ENCODE measurements at places on chromosomes 2 and 18. TPM values are rescaled to one million over a fixed set of nuclear protein-coding genes. Genes with fewer than 3 reads are reported as not detected.

Gene GAREM1
- 0.13 TPM for total RNA-seq

Gene GAREM2
- total RNA-seq: 3.6 TPM

Gene ADD2
- total RNA-seq: 0.34 TPM

GRCh38 chr2:204042401-204042800 lies 105.8 kb downstream of the ICOS start:
- H3K4me1 ChIP-seq: peaks cover 10% of the 10 kb centered on the region
- no peak overlapping the region for H3K4me3 ChIP-seq
- no peak overlapping the region for H3K27ac ChIP-seq
- H3K36me3 ChIP-seq: peaks cover 4% of the 10 kb centered on the region
- DNase-seq: no peak

- peak overlapping the region; percentile 39 for H3K27ac ChIP-seq
- no peak for DNase-seq
- peaks cover 3% of the 10 kb centered on the region for H3K36me3 ChIP-seq
- H3K4me3 ChIP-seq: no peak overlapping the region
- H3K27me3 ChIP-seq: no peaks in the 10 kb centered on the region
Observed at GRCh38 chr2:160371251-160372009, 122.2 kb downstream of the RBMS1 start.

DNA sequence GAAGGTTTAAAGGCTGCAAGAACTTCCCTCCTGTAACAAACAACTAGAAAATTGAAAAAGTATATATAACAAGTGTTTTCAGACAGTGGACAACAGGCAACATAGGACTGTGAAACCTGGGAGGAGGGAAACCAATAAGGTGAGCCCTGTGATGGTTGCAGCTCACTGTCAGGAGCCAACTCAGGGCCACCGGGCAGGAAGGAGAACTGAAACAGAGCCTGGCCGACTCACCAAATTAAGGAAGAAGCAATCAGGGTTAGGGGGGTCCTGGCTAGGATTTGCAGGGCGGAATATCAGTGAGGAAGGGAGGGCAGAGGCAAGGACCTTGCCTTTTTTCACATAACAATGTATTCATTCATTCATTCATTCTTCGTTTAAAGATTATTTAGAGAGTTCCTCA lies 21.8 kb upstream of the CNRIP1 start:
- no peak overlapping the region for H3K27ac ChIP-seq
- DNase-seq: no peak
- H3K27me3 ChIP-seq: peaks cover 55% of the 10 kb centered on the region
- H3K4me3 ChIP-seq: no peak overlapping the region
- peaks cover 3% of the 10 kb centered on the region for H3K36me3 ChIP-seq

DNA sequence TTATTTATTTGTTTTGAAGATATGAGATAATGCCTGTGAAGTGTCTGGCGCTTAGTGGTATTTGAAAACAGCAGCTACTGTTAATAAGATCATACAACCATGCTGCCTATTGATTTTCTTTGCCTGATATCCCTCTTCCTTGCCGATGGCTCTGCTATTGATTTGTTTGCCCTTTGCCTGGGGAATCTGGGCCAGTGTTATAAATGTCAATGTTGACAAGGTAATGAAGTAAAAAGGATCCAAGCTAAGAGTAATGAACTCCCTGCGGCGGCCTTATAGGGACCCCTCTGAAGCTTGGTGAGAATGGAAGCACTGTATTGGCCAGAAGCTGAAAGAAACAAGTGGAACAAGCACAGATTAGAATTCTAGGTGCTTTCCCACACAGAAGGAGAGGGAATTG lies 854.6 kb downstream of the CNTNAP5 start:
- H3K36me3 ChIP-seq: no peaks in the 10 kb centered on the region
- H3K27me3 ChIP-seq: no peaks in the 10 kb centered on the region
- H3K4me3 ChIP-seq: no peak overlapping the region
- no peak for DNase-seq
- H3K27ac ChIP-seq: no peak overlapping the region
- no peaks in the 10 kb centered on the region for H3K4me1 ChIP-seq

GRCh38 chr2:109173311-109174171 lies 44.5 kb downstream of the SH3RF3 start:
- no peak overlapping the region for H3K27ac ChIP-seq
- DNase-seq: no peak
- H3K36me3 ChIP-seq: peaks cover 2% of the 10 kb centered on the region
- peaks cover 46% of the 10 kb centered on the region for H3K27me3 ChIP-seq

GRCh38 chr2:6325616-6326015 lies 540.1 kb downstream of the CMPK2 start:
- H3K4me3 ChIP-seq: no peak overlapping the region
- no peaks in the 10 kb centered on the region for H3K4me1 ChIP-seq
- H3K36me3 ChIP-seq: no peaks in the 10 kb centered on the region
- H3K27me3 ChIP-seq: no peaks in the 10 kb centered on the region

DNA sequence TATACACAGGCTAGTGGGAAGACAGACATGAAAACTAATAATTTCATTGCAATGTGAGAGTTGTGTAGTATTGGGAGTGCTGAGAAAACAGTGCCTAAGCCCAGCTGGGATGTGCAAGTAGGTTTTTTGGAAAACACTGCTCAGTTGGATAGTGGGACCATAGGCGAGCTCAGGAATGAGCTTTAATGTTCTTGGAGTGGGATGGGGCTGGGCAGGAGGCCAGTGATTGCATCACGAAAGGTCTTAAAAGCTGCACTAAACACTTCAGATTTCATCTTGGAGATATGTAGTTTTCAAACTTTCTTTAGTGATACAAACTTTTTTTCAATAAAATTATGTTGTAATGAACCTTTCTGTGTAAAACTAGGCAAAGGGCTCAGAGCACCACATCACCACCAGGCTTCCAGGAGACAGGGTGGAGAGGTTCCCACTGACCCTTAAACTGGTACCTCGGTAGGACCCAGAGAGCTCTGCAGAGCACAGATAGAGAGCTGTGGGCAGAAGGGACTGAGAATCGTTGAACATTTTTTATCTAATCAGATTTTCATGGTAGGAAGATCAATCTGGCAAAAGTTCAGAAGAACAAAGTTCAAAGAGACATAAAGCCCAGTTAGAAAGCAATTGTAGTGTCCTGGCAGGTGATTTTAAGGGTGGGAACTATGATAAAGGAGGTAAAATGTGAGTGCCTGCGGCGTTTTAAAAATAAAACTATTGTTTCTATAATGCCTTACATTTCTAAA lies 176.2 kb downstream of the TRABD2A start:
- no peak for DNase-seq
- H3K36me3 ChIP-seq: no peaks in the 10 kb centered on the region
- H3K27ac ChIP-seq: no peak overlapping the region
- H3K4me3 ChIP-seq: no peak overlapping the region
- no peaks in the 10 kb centered on the region for H3K27me3 ChIP-seq

- H3K4me1 ChIP-seq: no peaks in the 10 kb centered on the region
- no peak for DNase-seq
- no peak overlapping the region for H3K27ac ChIP-seq
- no peaks in the 10 kb centered on the region for H3K36me3 ChIP-seq
- H3K27me3 ChIP-seq: no peaks in the 10 kb centered on the region
Observed at GRCh38 chr2:150520887-150521664, 33.6 kb upstream of the RND3 start.

DNA sequence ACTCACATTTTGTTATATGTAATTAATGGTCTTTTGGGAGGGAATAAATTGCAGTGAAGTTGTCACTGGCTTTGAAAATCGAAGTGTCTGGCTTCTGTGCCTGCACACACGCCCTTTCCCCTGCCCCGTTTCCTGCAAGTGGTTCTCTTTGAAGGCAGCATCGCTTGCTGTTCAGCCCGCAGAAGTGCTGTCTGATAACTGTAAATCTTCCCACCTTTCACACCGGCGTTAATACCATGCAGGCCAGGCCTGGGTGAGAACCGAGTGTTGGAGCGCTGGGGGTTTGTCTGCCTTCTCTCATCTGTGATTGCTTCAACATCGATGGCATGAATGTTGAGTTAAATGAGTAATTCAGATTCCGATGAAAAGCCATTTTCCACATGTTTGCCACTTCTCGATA lies 37.9 kb upstream of the RPL31 start:
- H3K4me3 ChIP-seq: peak overlapping the region; percentile 9
- H3K27me3 ChIP-seq: no peaks in the 10 kb centered on the region
- H3K27ac ChIP-seq: no peak overlapping the region
- no peak for DNase-seq

GRCh38 chr2:3480352-3481010 lies 38.9 kb downstream of the ADI1 start:
- peak overlapping the region; percentile 19 for H3K27ac ChIP-seq
- H3K4me3 ChIP-seq: no peak overlapping the region
- no peaks in the 10 kb centered on the region for H3K27me3 ChIP-seq
- DNase-seq: no peak
- H3K36me3 ChIP-seq: no peaks in the 10 kb centered on the region

Measured in T-helper 17 cell (primary cell).